ENCODE measurements at places on chromosomes 7 and 10.

DNA sequence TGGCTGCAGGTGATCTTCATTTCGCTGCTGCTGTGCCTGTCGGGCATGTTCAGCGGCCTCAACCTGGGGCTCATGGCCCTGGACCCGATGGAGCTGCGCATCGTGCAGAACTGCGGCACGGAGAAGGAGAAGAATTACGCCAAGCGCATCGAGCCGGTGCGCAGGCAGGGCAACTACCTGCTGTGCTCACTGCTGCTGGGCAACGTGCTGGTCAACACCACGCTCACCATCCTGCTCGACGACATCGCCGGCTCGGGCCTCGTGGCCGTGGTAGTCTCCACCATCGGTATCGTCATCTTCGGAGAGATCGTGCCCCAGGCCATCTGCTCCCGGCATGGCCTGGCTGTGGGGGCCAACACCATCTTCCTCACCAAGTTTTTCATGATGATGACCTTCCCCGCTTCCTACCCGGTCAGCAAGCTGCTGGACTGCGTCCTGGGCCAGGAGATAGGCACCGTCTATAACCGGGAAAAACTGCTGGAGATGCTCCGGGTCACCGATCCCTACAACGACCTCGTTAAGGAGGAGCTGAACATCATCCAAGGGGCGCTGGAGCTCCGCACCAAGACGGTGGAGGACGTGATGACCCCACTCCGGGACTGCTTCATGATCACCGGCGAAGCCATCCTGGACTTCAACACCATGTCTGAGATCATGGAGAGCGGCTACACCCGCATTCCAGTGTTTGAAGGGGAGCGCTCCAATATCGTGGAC lies 1.3 kb downstream of the CNNM2 start:
- DNase-seq = no peak

DNA sequence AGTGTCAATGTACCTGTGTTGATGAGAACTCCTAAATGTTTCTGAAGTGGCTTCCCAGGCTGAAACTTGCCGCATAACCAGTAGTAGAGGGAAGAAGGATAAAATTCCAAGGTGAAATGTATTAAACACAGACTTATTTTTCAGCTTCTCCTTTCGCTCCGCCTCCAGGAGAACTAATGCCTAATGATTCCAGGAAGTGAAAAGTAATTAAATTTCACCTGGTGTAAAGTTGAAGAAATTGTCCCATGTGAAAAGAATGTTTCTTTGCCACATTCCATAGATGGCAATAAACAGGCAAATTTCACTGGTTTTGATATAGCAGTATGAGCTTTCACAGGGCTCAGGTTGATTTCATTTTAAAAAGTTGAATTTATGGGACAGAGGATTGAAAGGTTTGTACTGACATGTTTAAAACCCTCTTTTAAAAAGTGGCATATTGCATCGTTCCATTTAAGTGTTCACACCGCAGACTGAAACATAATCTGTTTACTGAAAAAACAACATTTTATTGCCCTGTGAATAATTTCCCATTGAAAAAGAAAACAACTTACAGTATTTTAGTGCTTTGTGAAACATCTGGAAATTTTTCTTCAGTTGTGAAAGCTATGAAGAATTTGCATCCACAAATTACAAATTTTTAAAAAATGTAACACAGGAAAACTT lies 453.4 kb upstream of the NFE2L3 start:
- no peak for DNase-seq

DNA sequence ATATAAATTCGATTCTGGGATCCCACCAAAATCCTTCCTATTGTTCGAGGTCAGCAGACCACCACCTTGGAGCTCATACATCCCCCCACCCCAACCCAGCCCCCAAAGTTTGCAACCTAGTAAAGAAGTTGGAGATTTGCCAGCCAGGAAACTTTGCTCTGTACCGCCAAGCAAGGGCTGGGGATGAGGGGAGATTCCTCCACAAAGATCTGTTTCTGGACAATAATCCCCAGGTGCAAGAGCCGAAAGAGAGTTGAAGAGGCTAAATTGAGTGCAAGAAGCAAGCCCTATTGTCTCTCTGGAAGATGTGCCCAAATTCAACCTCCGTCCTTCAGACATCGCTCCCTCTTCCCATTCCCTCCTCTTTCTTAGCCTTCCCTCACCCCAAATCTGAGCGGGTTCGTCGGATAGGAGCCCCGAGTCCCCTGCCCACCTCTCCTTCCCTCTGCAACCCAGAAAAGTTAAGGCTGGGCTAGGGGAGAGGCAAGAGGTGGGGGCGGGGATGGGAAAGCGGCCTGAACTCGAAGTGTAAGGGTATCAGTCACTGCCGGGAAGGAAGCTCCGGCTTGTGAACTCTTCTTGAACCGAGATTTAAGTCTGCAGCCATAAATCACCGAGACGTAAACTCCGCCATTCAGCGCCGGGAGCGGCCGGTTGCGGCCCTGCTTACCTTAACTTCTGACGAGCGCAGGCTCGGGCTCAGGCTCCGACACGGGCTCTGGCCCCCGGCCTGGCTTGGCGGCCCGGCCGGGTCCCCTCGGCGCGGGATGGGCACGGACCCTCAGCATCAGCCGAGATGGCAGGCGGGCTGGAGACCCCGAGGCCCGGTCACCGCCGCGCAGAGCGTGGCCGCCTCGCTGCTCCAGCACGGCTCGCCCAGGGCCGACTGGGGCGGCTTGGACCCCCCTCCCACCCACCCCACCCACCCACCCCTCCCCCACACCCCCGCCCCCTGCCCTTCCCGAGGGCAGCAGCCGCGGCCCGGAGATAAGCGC lies 10.8 kb upstream of the HOXA2 start:
- DNase-seq = no peak

GRCh38 chr7:37947138-37947940 lies 26.9 kb downstream of the EPDR1 start:
- DNase-seq = no peak

DNA sequence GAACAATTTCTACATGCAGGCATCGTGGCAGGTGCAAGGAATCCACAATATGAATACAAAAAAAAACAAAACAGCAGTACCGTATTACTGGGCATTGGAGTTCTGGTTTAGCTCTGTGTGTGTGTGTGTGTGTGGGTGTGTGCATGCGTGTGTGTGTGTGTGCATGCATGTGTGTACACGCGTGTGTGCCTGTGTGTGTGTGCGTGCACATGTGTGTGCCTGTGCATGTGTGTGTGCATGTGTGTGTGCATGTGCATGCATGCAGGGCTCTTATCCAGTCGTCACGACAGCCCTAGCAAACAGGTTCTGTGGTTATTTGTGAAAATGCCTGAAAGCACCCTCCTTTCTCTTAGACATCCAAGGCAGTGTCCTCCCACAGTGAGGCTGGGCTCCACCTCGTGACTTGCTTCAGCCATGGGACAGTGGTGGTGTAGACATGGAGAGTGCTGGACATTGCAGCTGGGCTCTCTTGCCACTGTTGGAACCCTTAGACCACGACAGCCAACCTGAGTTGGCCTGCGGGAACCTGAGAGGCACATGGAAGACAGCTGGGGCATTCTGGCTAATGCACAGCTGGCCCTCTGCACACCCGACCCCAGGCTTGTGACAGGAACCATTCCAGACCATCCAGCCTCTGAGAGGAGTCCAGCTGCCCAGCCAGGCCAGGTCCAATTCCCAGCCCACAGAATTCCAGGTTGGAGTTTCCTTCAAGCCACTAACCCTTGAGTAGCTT lies 173.4 kb upstream of the SHH start:
- no peak for DNase-seq

DNA sequence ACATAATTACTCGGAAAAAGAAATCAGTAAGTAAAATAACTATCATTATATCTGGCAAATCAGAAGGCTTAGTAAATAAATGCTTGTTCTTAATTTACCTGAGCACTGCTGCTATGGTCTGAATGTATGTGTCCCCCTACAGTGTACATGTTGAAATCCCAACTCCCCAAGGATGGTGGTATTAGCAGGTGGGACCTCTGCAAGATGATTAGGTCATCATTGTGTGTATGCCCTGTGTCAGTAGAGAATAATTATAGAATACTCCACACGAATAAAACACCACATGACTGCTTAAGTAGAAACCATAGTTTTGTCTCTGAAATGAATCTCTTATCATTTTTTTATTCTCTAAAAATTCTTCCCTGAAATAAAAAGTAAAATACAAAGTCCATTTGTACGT lies 101.6 kb downstream of the RNF133 start:
- DNase-seq = no peak

GRCh38 chr7:106001886-106002285 lies 38.8 kb downstream of the CDHR3 start:
- no peak for DNase-seq

DNA sequence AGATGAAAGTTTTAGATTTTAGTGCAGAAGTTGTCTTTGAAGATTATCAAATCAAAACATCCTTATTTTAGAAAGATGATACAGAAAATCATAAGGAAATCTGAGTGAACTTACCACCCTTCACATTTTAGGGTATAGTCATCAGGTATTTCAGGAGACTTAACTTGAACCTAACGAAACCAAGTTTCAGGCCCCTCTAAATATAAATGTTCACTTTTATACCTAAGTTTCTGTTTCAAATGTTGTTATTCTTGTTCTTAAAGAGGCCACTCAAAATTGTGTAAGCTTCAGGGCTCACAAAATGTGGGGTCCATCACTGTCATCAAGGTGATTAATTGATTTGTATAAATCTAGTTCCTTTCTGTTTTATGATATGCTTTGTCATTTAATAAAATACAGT lies 216.2 kb downstream of the KIAA1217 start:
- DNase-seq = no peak

DNA sequence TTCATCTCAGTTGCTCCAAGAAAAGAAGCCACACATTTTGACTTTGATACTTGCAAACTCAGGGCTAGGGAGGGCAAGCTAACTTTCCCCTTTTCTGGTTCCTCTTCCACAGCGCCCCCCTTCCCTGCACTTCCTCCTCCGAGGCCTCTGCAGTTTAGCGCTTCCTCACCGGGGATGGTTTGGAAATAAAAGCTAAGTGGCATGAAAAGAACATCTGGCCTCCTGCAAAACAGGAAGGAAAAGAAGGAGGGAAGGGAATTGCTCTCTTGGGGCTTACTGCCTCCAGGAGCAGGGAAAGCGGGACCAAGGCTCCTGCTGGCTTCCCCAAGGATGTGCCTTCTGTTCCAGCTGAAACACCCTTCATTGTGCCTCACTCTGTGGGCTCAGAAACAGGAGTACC lies 42.3 kb downstream of the PRKCQ start:
- no peak for DNase-seq

- no peak for DNase-seq
These were observed 62.5 kb upstream of the PALS2 start for GRCh38 chr7:24510759-24511158.

GRCh38 chr7:105016709-105017656 lies 3.0 kb downstream of the KMT2E start:
- no peak for DNase-seq

DNA sequence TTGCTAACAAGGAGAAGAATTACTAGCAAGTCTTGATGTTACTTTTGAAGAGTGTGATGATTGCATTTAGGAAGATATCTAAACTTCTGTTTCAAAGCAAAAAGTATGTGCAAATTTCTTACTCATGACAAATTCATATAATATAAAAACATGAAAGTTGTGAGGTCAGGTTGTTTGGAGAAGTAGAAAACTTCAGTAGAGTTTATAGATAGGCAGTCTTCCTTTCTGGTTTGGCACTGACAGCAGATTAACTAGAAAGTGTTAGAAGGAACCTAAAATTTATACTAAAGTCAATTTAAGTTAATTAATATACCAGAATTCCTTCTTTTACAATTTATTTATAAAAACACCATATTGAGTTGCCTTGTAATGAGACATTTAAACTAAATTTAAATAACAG lies 16.9 kb downstream of the PTEN start:
- no peak for DNase-seq

GRCh38 chr10:96415891-96416554 lies 57.2 kb upstream of the OPALIN start:
- no peak for DNase-seq

DNA sequence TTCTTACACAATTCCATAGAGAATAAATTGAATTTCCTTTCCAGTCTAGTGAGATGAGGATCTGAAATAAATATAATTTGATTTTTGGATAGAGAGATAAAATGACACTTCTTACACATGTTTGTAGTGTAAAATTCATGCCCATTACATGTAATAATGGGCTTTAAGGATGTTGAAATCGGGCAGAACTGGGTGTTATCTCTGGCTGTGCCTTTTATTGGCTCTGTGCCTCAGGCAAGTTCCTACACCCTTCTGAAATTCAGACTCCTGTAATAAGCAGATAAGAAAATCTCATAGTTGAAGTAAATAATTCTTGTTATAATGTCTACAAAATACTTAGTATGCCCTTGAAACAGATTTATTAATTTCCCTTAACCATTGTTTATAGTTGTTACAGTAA lies 125.6 kb downstream of the SEMA3A start:
- DNase-seq = no peak

DNA sequence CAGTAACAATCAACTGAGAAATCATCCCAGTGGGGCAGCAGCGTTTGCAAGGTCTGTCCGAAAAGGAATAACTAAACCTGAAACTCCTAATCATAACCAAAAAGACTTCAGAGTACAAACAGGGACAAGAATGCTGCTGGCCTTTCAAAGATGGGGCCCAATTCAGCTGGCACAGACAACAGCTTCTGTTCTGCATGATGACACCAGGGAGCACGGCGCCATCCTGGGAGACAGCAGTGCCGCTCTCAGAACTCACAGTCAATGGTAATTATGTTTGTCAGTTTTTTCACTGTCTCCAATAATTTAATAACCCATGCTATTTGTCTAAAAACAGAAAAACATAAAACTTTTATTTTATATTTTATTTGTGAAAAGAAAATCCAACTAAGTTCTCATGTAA lies 90.0 kb downstream of the LARP4B start:
- DNase-seq = no peak

GRCh38 chr10:78787125-78787524 lies 281.6 kb upstream of the ZMIZ1 start:
- DNase-seq = no peak

GRCh38 chr7:43484678-43485395 lies 98.1 kb upstream of the STK17A start:
- no peak for DNase-seq

DNA sequence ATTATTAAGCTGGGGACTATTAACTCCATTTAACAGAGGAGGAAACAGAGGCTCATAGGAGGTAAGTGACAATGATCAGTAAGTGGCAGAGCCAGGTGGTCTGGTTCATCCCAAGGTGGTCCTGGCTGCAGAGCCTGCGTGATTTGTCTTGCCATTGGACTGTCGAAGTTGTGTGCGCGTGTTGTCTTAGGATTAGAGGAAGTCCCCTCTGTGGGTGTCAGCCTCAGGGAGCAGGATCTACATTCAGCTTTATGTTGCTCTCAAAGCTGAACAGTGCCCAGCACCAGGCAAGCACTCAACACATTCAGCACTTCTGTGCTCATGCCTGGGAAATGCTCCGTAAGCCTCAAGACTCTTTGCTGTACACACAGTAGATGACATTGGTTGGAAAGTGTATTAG lies 139.5 kb downstream of the HERPUD2 start:
- DNase-seq = no peak

DNA sequence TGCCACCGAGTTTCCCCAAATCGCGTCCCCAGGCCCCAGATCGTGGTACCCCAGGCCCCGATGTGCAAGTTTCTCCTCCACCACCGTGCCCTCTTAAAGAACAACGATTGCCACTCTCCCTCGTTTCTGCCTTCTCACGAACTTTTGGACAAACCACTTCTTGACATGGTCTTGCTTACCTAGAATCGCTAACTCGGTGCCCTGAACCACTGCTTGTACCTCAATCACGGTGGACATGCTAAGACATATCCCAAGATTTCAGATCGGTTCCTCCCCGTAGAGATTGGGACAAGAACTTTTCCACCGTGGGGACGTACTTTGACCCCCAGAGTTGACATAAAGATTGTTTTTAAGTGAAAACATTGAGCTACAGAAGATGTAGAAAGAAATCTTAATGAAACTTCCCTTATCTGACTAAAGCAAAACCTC lies 477 bp upstream of the ZC3HAV1 start:
- no peak for DNase-seq

All from activated CD4-positive, alpha-beta T cell treated with anti-CD3 and anti-CD28 coated beads, Interleukin-2, amount 50 U/mL, for 1 hour (primary cell).